ENCODE measurements at places on chromosomes 2 and 18. TPM values are rescaled to one million over a fixed set of nuclear protein-coding genes. Genes with fewer than 3 reads are reported as not detected.
A peak's percentile ranks its signal among the peaks of the same experiment; 100 is the strongest.

- no peaks in the 10 kb centered on the region for H3K27me3 ChIP-seq
- no peak overlapping the region for H3K27ac ChIP-seq
Observed at GRCh38 chr2:31810200-31810917, 200.4 kb downstream of the MEMO1 start.

- H3K27me3 ChIP-seq: no peaks in the 10 kb centered on the region
- H3K4me3 ChIP-seq: no peak overlapping the region
Observed at GRCh38 chr2:210901326-210901725, 344.9 kb downstream of the CPS1 start.

Gene MAP3K19
- 1.9 TPM for polyA plus RNA-seq

DNA sequence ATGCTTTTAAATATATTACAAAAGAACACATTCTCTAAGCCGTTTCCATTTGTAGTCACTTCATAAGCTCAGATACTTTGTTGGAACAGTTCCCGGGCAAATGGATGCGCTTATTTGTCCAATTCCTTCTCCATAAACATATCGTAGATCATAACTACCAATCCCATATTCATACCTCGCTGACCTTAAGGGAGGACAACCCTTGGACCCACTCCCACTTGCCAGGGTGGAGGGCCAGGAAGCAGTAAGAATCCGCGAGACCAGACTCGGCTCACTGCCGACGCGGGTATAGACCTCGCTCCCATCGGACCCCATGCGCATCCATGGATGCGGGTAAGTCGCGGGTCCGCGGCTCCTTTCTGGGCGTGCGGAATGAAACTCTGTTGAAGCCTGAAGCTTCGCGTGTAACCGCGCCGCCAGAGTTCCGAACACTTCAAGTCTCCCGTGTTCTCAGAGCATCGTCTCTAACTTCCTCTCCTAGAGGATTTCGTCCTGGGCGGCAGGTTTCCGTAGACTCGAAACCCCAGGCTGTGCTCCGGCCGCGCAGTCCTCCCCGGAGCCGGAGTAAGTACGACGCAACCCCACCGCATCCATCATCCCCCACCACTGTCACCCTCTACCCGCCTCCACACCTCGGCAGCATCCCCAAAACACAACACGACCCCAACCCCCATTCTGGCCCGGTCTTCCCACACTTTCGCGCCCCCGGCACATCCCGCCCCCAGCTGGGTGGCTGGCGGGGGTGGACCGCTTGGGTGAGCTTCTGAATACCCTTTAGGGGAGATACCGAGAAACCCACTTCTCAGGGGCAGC lies 1.1 kb downstream of the DSC3 start:
- peaks cover 60% of the 10 kb centered on the region for H3K27me3 ChIP-seq
- peak; percentile 69 for DNase-seq
- no peak overlapping the region for H3K27ac ChIP-seq
- no peaks in the 10 kb centered on the region for H3K36me3 ChIP-seq

DNA sequence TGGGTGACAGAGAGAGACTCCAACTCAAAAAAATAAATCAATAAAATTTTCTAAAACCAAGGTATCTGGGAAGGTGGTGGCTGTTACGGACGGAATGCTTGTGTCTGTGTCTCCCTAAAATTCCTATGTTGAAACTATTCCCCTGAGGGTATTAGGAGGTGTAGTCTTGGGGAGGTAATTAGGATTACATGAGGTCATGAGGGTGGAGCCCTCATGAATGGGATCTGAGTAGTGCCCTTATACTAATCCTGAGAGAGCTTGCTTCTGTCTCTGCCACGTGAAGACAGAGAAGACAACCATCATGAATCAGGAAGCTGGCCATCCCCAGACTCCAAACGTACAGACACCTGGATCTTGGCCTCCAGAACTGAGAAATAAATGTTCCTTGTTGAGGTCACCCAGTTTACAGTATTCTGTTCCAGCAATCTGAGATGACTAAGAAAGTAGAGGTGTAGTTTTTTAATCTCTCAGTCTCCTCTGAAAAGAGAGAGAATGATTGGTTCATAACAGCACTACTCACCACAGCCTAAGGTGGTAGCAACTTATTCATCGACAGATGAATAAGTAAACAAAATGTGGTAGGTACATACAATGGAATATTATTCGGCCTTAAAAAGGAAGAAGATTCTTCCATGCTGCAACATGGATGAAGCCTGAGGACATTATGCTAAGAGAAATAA lies 38.4 kb downstream of the TGFBRAP1 start:
- no peak overlapping the region for H3K4me3 ChIP-seq
- H3K27ac ChIP-seq: no peak overlapping the region
- H3K27me3 ChIP-seq: no peaks in the 10 kb centered on the region
- no peaks in the 10 kb centered on the region for H3K4me1 ChIP-seq
- H3K36me3 ChIP-seq: peaks cover 15% of the 10 kb centered on the region
- DNase-seq: no peak

DNA sequence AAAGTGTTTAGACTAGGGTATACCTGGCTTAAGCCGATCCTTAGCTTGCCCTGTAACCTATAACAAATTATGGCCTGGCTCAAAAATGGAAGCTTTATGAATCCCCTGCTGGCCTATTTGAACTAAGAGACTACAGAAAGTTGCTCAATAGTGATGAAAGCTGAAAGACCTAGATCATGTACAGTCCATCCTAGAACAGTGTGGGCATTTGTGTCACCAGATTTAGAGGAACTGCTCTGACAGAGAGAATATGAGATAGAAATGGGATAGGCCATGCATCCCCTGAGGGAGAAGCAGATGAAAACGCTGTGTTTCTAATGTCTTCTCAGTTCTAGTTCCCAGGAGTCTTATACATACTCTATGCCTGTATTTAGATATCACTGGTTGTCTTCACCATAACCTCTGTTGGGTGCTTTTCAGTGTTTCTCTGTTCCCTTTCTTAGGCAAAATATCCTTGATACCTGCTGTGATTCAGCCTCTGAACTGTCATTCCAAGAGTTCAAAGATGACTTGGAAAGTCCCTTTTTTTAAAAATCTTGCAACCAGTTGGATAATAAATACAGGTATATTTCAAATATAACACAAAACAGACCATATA lies 246.9 kb upstream of the SLC39A10 start:
- H3K27ac ChIP-seq: no peak overlapping the region
- DNase-seq: no peak
- no peaks in the 10 kb centered on the region for H3K27me3 ChIP-seq
- H3K36me3 ChIP-seq: no peaks in the 10 kb centered on the region
- no peaks in the 10 kb centered on the region for H3K4me1 ChIP-seq

GRCh38 chr2:150909613-150910012 lies 352.1 kb downstream of the RBM43 start:
- H3K4me1 ChIP-seq: no peaks in the 10 kb centered on the region
- DNase-seq: no peak
- no peaks in the 10 kb centered on the region for H3K27me3 ChIP-seq
- no peak overlapping the region for H3K4me3 ChIP-seq

DNA sequence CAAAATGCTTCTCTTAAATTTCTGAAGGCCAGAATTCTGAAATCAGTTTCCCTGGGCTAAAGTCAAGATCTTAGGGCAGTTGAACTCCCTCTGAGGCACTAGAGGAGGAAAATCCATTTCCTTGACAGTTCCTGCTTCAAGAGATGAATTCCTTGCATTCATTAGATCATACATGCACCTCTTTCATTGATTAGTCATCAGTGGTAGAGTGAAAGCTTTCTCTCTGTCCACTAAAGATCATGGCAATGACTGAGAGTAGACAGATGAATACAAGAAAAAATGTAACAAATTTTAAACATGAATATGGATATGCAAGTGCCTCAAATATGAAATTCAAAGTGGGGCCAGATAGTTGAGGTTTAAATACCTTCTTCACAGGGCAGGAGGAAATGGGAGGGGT lies 693.4 kb upstream of the TMEFF2 start:
- H3K4me1 ChIP-seq: no peaks in the 10 kb centered on the region
- H3K4me3 ChIP-seq: no peak overlapping the region
- H3K27ac ChIP-seq: no peak overlapping the region
- no peaks in the 10 kb centered on the region for H3K36me3 ChIP-seq
- no peaks in the 10 kb centered on the region for H3K27me3 ChIP-seq

DNA sequence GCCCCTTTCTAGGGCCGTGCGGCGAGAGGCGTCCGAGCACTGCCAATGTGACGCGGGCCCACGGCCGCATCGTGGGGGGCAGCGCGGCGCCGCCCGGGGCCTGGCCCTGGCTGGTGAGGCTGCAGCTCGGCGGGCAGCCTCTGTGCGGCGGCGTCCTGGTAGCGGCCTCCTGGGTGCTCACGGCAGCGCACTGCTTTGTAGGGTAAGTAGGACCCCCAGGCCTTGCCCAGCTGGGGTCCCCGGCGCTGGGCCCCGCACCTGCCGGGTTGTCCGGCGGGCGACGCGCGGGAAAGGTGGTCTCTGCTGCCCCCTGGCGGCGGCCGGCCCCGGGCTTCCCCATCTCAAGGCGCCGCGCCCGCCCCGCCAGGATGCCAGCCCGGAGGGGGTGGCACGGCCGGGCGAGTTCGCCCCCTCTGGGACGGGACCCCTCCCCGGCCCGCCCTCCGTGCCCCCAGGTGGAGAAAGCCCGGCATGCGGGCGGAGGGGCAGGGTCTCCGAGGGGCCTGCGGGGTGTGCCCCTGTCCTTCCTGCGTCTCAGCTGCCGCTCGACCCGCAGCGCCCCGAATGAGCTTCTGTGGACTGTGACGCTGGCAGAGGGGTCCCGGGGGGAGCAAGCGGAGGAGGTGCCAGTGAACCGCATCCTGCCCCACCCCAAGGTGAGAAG lies 1.9 kb downstream of the PRSS56 start:
- H3K4me1 ChIP-seq: no peaks in the 10 kb centered on the region
- no peak overlapping the region for H3K27ac ChIP-seq
- no peak overlapping the region for H3K4me3 ChIP-seq
- peaks cover 20% of the 10 kb centered on the region for H3K27me3 ChIP-seq
- H3K36me3 ChIP-seq: no peaks in the 10 kb centered on the region

Gene ABCB11
- 0.02 TPM for polyA plus RNA-seq

- H3K27me3 ChIP-seq: no peaks in the 10 kb centered on the region
- H3K27ac ChIP-seq: no peak overlapping the region
- no peak overlapping the region for H3K4me3 ChIP-seq
Observed at GRCh38 chr2:164816046-164816445, 25.6 kb downstream of the COBLL1 start.

- no peaks in the 10 kb centered on the region for H3K4me1 ChIP-seq
- DNase-seq: no peak
- no peaks in the 10 kb centered on the region for H3K36me3 ChIP-seq
- H3K27me3 ChIP-seq: no peaks in the 10 kb centered on the region
- H3K27ac ChIP-seq: no peak overlapping the region
Observed at GRCh38 chr2:214578442-214578841, 167.6 kb downstream of the VWC2L start.

DNA sequence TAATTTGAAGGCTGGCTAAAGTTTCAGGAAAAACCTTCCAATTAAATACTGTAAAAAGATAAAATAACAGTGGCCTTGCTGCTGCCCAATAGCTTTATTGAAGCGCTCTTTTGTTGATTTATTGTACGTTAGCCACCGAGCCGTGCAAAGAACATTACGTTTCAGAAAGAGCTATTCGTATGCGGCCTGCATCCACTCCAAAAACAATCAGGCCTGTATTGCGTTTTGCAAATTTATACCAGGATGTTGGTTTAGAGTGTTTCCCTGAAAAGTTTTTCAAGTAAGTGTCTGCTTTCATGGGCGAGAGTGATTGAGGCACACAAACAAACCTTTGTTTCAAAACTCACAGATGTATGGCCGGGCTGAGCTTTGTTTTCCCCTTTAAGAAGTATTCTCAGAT lies 257.2 kb upstream of the SALL3 start:
- no peak overlapping the region for H3K27ac ChIP-seq
- H3K27me3 ChIP-seq: no peaks in the 10 kb centered on the region
- no peak overlapping the region for H3K4me3 ChIP-seq
- H3K36me3 ChIP-seq: no peaks in the 10 kb centered on the region
- DNase-seq: no peak
